ENCODE measurements at places on chromosomes 16 and 17.
A peak's percentile ranks its signal among the peaks of the same experiment; 100 is the strongest.

- no peak for DNase-seq
Observed at GRCh38 chr16:81861915-81862314, 82.8 kb downstream of the PLCG2 start.

- no peak for DNase-seq
Observed at GRCh38 chr17:4344926-4345325, 21.5 kb downstream of the UBE2G1 start.

GRCh38 chr17:60641810-60642220 is 35.8 kb upstream of the BCAS3 start:
- peak; percentile 83 for DNase-seq

DNA sequence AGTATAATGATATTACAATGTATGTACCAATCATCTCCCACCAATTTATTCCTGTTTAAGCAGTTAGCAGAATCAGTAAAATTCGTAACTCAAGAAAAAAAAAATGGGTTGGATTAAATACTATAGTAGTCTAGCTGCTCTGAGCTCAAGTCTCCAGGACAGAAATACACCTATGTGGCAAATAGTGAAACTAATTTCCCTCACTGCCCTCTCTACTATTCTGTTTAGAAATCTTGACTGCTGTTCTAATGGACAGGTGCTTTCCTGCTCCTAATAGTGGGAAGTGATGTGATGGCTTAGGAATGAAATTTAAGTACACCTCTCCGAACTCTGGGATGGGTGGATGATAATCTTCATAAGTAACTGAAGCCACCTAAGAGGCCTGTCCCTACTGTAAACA is 175.7 kb downstream of the KCNJ2 start:
- no peak for DNase-seq

DNA sequence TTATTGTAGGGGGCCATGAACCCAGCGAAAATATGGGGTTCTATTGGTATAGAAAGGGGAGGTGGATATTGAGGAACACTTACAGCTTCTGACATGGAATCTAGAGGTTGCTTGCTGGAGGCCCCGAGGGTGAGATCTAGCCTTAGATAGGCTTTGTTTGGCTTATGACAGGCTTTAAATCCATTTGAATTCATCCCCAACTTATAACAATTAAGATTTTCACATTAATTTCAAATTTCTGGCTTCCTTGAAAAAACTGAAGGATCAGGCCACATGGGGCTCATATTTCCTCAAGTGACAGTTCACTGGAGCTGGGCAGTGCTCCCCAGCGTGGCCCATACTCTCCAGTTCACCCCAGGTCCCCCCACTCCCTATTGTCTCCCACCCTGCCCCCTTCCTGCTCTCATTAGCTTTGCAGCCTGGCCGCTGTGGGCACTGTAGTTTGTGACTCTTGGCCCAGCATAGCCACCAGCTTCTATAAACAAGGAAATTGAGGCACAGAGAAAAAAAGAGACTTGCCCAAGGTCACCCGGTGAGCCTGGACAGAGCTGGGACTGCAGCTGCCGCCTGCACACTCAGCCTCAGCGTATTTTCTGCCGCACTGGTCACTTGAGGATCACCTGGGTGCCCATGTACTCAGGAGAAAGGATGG is 19.8 kb upstream of the ADGRG1 start:
- DNase-seq, result no peak

DNA sequence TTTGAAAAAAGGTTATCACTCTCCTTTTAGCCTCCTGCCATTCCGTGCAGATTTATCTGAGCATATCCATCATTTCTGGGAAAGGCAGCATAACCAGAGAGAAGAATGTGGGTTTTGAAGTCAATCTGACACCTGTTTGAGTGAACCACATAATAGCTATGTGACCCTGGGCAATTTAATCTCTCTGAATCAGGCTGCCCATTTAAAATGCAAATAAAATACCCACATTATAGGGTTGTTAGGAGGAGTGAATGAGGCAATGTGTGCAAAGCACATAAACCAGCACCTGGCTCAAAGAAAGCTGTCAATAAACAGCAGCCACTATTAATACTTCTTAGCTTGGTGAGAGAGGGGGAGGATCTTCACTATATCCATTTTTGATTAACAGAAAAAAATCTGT is 88.0 kb downstream of the CACNG1 start:
- no peak for DNase-seq

GRCh38 chr17:40511136-40511535 is 9.7 kb upstream of the TNS4 start:
- no peak for DNase-seq
